Omental fat pad (tissue), 4 donors: ENCODE measurements at places on chromosomes 12 and 14. TPM values are rescaled to one million over a fixed set of nuclear protein-coding genes. Genes with fewer than 3 reads are reported as not detected.

Gene PLEKHG7
- total RNA-seq = not detected

Gene REP15
- 13.1 TPM for total RNA-seq

- DNase-seq = no peak
These were observed 166.0 kb upstream of the NOS1 start for GRCh38 chr12:117527479-117527855.

Gene EML5
- total RNA-seq = 0.38 TPM

GRCh38 chr12:109729371-109729781, 15.8 kb downstream of the FAM222A start:
- DNase-seq = no peak

DNA sequence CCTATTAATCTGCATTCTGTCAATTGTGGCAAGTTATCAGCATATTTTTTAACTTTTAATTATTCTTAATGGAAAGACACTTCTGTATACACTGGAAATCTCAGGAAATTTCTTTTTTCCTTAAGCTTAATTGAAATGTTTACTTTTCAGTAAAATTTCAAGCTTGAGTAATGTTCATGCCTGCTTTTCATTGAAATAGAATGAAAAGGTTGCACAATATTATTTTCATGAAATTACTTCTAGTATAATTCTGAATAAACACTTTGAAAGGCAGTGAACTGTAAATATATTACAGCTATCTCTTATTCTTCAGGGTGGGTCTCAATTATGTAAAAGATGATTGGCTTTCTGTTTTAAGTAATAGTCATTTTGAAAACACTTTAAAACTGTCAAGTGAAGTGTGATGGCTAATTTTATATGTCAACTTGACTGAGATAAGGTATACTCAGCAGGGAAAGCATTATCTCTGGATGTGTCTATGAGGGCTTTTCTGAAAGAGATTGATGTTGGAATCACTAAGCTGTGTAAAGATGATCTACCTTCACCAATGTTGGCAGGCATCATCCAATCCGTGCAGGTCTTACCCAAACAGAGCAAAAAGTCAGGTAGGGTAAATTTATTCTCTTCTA, 29.9 kb downstream of the CLEC2D start:
- no peak for DNase-seq

Gene TAS2R7
- not detected for total RNA-seq

GRCh38 chr12:62629971-62630739, 163.5 kb downstream of the MON2 start:
- no peak for DNase-seq

DNA sequence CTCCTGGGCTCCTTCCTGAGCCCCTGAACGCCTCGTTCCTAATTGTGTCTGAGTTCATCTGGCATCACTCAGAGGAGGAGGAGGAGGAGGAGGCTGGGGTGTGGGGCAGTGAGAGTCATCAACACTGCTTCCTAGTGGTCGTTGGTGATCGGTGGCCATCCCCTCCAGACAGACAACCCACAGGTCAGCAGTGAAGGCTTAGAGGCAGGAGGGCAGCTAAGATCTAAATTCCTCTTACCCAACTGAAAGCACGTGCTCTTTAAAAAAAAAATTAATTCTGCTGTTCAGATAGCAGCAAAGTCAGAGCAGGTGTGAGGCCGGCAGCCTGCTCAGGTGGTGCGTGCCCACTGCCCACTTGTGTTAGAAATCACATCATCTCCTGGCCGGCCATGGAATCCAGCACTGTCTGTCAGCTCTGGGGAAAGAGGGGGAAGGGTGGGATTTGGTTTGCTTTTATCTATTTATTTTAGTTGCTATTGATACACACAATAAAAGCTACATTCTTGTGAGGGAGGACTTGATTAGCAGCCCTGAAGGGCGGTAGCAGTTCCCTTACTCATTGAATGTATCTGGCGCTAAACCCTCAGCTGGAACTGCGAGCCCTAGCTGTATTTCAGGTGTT, 46.6 kb downstream of the PPP2R5C start:
- DNase-seq = no peak

- DNase-seq = no peak
These were observed 213.7 kb downstream of the GXYLT1 start for GRCh38 chr12:41930866-41931437.

DNA sequence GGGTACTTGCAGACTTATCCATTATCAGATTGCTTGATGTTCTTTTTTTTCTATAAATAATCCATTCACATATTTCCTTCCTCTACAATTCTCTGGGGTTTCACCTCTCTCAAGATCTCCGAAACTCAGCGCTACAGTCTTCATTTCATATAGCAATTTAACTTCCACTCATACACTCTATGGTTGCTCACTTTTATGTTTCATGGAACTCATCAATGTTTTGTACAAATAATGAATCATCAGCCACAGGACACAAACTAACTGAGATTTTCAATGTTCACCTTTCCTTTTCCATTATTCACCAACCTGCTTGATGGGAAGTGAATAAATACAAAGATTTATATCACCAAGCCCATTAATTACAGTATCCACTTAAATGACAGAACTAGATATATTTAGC, 534.7 kb downstream of the LRFN5 start:
- no peak for DNase-seq

DNA sequence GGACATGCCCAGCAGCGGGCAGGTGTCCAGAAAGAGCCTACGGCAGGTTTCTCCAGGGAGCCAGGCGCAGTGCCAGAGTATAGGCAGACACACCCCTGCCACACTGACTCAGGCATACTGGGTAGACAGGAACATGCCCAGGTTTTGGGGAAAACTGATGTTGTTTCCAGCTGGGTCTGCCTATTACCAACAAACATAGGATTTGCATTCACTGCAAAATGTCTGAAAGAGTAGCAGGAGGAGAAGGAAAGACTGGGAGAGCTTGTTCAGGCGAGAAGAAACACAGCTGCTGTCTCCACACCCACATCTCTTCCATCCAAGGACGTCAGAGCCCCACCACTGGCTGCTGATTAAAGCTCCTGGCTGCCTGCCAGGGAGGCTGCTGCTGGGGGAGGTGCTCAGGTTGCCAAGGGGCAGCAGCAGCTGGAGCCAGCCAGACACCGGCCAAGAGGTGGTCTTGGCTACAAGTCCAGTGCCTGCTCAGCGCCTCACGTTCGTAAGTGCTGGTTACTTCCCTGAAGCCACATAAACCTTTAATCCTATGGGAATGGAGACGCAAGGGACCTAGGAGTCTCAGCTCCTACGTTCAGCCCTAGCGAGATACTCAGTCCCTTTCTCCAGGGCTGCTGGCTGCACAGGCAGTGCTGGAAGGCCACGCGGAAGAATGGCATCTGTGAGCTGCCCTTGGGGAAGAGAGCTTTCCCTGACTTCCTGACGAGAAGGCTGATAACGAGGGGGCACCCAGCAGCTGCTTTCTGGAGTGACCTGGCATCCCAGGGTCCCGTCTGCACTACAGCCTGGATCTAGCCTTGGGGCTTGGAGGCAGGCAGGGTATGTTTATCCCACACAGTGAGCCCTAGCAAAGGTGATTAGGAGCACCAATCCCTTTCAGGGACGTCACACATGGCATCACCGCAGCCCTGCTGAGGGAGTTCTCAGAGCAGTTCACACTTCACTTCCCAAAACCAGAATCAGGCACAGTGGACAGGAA, 58.1 kb downstream of the PLEKHG3 start:
- peak; percentile 62 for DNase-seq

GRCh38 chr14:92223025-92223424, 99.9 kb upstream of the SLC24A4 start:
- no peak for DNase-seq

DNA sequence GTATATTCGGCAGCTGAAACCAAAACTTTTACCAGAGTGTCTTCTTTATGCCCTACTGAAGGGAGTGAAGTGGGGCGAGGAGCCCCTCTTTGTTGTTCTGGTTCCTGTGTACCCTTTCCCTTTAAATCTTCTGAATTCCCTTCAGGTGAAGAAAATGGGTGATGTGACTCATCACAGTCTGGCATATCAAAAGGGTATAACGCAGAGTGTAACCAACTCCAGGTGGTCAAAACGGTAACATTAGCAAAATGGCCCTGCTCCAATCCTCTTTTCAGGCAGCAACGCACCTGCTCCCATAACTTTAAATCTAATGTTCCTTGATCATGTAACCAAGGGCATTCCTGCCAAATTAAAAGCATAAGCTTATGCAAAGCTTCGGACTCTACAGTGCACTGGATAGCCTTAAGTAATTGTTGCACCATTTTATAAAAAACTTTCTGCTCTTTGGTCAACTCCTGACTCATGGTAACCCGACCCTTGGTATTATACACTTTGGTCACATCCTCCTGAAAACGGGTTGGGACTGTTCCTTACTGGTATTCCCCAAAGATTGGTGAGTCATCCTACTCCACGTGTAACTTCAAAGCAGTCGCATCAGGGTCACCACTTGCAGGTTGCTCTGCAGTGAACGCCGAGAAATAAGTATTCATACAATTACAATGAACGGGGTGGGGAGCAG, 83.1 kb downstream of the KCNMB4 start:
- no peak for DNase-seq

DNA sequence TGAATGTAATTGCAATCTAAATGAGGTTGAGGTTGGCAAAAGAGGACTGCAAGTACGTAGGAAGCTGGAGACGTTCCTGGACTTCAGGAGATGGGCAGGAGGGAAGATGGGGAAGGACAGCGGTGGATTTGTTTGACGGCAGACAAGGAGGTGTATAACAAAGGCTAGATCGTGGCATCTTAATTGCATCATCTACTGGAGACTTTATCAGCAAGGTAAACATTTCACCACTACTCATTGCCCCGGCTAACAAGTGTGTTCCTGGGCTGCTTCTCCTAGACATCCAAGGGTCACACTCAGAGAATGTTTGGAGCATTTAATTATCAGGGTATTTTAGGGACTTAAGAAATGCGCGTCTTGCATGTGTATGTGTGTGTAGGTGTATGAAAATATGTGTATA, 128.5 kb downstream of the KCNK10 start:
- no peak for DNase-seq
